ENCODE measurements at places on chromosomes 1 and 21. TPM values are rescaled to one million over a fixed set of nuclear protein-coding genes. Genes with fewer than 3 reads are reported as not detected.

Gene SLC37A1
- polyA plus RNA-seq, result 1.9 TPM

Gene LYSMD1
- polyA plus RNA-seq, result 9.9 TPM

Gene ELAVL4
- polyA plus RNA-seq, result 0.36 TPM

Gene FGR
- polyA plus RNA-seq, result 3.5 TPM

Gene TSTD1
- 63.6 TPM for polyA plus RNA-seq

Gene ACTL8
- not detected for polyA plus RNA-seq

Gene GART
- polyA plus RNA-seq, result 12.7 TPM

Gene FCMR
- polyA plus RNA-seq, result 0.81 TPM

Gene RNU1-2
- not detected for polyA plus RNA-seq

Gene CELF3
- 0.18 TPM for polyA plus RNA-seq

Gene SPRR4
- polyA plus RNA-seq, result not detected

Gene GCSAML
- not detected for polyA plus RNA-seq

Gene ABCB10
- polyA plus RNA-seq, result 5.4 TPM

Gene LCE1F
- not detected for polyA plus RNA-seq

Gene NEK2
- polyA plus RNA-seq, result not detected

Gene CTTNBP2NL
- 5.1 TPM for polyA plus RNA-seq

Gene KIF2C
- polyA plus RNA-seq, result 0.66 TPM

Gene EXTL1
- 2.2 TPM for polyA plus RNA-seq

Gene SNAP47
- 43.1 TPM for polyA plus RNA-seq

Gene ZNHIT6
- polyA plus RNA-seq, result 7.7 TPM

Gene RHCE
- polyA plus RNA-seq, result 0.43 TPM

Gene RIMS3
- polyA plus RNA-seq, result 1.5 TPM

Gene AJAP1
- polyA plus RNA-seq, result 0.02 TPM

Gene IGSF9
- 1.3 TPM for polyA plus RNA-seq

Gene LCE1B
- not detected for polyA plus RNA-seq

Gene CD1E
- polyA plus RNA-seq, result not detected

Gene VAMP4
- 5.9 TPM for polyA plus RNA-seq

Gene LCE2B
- not detected for polyA plus RNA-seq

Gene RBP7
- 89.8 TPM for polyA plus RNA-seq

Gene ARTN
- polyA plus RNA-seq, result 0.34 TPM

Gene LRIF1
- polyA plus RNA-seq, result 18.1 TPM

Gene TRIM58
- polyA plus RNA-seq, result 0.07 TPM

Gene ACOT11
- 16.7 TPM for polyA plus RNA-seq

Gene CD58
- 39.0 TPM for polyA plus RNA-seq

Gene TNNI3K
- polyA plus RNA-seq, result 56.5 TPM

Gene SLC45A1
- polyA plus RNA-seq, result 2.5 TPM

Gene FMO5
- 1.1 TPM for polyA plus RNA-seq

Gene ZFP69B
- 0.29 TPM for polyA plus RNA-seq

Gene CFAP74
- polyA plus RNA-seq, result 0.11 TPM

Gene KCNT2
- 1.9 TPM for polyA plus RNA-seq

Gene CELA3B
- 0.09 TPM for polyA plus RNA-seq

Gene RIPK4
- polyA plus RNA-seq, result 0.70 TPM

Gene TSPEAR
- polyA plus RNA-seq, result 2.2 TPM

Gene PLA2G2F
- polyA plus RNA-seq, result not detected

Data from right cardiac atrium (tissue), 5 donors.